NCI-H526 (cell line): ENCODE measurements at places on chromosomes 16 and 17.

- DNase-seq = no peak
These were observed 27.5 kb downstream of the GOSR2 start for GRCh38 chr17:46950342-46950996.

DNA sequence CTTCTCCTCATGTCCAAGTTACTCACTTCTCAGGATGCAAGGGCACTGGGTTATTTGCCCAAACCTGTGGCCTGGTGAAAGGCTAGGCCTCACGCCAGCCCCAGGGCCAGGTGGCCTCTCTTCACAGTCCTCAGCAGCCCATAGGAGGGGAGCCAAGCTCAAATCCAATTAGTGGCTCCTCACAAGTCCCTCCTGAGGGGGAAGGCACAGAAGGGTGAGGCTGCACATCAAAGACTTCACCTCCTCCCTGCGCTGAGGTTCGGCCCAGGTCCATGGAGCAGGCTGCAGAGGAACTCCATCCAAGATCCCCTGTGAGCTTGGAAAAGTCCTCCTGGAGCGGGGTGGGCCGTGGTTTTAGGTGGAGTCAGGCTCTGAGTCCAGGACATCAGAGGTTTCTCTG, 320.0 kb downstream of the FOXL1 start:
- DNase-seq = no peak

DNA sequence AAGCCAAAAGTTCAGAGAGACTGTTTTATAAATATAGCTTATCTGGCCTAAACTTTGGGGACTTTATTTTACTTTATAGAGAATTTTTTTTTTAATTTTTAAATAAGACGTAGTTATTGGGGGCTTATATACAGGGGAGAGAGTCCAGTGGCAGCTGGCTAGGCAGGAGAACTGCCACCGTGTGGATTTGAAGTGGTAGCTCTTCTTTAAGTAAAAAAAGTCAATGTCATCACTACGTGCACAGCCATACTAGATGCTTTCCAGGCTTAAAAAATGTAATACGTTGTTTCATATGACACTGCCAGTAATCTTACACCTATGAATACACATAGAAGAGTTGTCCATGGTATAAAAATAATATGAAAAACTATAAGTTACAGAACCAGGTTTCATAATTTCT, 31.9 kb upstream of the ANKFY1 start:
- no peak for DNase-seq

GRCh38 chr17:57384219-57384618, 127.9 kb downstream of the MSI2 start:
- no peak for DNase-seq
